ENCODE measurements at places on chromosomes 16 and 17.

GRCh38 chr17:3870871-3871306 is 22.0 kb downstream of the CAMKK1 start:
- DNase-seq: no peak

- DNase-seq: no peak
These were observed 3.2 kb downstream of the CSF3 start for GRCh38 chr17:40018211-40019121.

DNA sequence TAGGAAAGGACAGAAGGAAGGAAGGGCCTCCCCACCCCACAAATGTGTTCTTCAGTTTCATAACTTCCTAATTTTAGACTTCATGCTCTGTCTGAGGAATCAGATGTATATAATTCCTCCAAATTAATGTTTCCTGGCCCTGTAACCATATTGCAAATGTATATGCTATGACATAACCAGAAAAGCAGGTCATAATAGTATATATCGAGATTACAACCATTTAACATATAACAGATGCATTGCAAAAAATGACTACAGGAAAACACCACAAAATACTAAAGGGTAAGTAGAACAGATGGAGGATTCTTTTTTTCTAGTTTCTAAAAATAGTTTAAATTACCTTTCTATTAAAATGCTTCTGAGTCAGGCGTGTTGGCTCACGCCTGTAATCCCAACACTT is 3.1 kb upstream of the EXOC7 start:
- no peak for DNase-seq

DNA sequence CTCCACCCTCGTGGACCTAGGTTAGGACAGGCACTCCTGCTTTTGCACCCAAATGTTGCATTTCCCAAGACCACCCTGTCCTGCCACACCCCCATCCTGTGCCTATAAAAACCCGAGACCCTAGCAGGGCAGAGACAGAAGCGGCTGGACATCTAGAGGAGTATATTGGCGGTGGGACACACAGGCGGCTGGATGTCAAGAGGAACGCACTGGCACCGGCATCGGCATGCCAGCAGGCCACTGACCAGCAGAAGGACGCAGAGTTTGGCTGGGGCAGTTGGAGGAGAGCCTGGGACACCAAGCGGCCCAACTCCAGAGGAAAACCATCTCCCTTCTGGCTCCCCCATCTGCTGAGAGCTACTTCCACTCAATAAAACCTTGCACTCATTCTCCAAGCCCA is 14.7 kb upstream of the WFIKKN2 start:
- DNase-seq: no peak

DNA sequence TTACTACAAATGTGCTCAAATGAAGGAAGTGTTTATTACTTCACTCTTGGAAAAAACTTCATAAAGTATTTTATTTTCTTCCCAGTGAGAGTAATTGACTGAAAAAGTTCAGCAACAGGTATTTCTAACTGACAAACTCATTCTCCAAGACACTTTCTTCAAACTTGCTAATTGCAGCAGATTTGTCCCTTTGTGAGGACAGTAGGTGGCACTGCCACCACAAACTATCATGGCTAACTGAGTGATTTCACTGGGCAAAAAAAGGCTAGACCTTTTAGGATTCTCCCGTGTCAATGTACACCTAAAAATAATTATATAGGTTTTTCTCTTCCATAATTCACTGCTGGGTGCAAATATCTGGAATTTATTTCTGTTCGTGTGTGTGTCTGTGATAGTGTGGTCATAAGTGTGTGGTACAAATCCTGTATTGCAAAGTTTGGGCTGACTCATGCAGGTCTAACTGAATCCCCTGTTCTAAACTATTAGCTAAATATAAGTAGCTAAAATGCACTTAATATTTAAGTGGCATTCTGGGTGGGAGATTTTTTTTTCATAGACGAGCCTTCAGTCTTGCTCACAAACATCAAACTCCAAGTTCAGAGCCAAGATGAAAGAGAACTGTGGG is 3.9 kb downstream of the HS3ST3A1 start:
- no peak for DNase-seq

GRCh38 chr17:74249590-74250270 is 24.3 kb upstream of the DNAI2 start:
- DNase-seq: no peak

DNA sequence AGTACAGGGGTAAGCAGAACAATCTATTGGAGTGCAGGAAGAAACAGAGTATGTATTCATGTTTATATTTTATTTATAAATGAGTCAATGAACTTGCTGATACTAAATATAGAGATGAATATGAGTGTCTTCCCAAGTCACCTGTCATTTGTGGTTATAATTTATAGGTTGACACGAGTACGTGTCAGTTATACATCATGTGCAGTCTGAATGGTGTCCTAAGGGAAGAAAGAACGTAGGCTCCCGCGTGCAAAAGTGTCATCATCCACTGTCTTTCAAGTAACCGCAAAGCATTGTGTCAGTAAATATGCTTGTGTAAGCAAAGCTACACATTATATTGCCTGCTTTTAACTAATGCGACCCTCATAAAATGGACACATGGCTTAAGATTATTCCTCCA is 786.1 kb downstream of the KCNJ2 start:
- DNase-seq: no peak

- no peak for DNase-seq
These were observed 409.6 kb downstream of the NPIPA8 start for GRCh38 chr16:17926866-17927399.
